ENCODE measurements at places on chromosomes 12 and 14.

GRCh38 chr12:121470751-121471150, 70.8 kb downstream of the RNF34 start:
- no peak for DNase-seq

DNA sequence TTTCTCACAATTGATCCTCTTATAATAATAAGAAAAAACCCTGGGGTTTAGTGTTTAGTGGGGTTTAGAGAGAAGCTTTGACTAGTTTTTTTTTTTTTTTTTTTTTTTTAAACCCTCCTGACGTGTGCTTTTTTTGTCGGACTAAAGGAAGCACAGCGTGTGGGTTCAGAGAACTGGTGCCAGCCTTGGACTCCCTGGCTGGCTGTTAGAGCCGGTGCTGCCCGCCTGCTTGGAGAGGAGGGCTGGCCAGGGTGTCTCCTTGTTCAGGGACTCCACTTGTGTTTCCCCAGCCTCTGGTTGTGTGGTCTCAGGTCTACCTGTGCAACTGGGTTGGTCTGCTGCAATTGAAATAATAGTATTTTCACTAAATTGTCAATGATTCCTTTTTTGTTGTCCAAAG, 54.1 kb upstream of the ASPG start:
- peak; percentile 14 for DNase-seq

GRCh38 chr12:12784116-12784515, 1.3 kb upstream of the APOLD1 start:
- DNase-seq = no peak

- DNase-seq = no peak
Observed at GRCh38 chr12:131946757-131947156, 3.0 kb upstream of the EP400 start.

DNA sequence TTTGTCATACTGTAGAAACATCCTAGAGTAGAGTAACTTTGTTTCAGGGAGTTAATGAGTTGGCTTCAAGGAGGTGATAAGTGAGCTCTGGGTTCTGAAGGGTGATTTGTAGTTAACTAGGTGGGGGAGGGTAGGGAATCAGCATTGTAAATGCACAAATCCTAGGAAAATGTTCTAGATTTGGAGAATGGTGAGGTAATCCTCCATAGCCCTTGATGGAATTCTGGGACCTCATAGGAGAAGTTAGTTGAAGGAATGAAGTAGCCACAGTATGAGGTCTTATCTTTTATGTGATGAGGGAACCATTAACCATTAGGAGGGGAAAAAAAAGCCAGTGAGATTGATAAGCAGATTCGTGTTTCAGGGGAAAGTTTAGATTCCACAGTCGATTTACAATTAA, 8.0 kb downstream of the CNOT2 start:
- DNase-seq = no peak

- DNase-seq = peak; percentile 77
Observed at GRCh38 chr12:19739195-19739776, 300.0 kb downstream of the AEBP2 start.

DNA sequence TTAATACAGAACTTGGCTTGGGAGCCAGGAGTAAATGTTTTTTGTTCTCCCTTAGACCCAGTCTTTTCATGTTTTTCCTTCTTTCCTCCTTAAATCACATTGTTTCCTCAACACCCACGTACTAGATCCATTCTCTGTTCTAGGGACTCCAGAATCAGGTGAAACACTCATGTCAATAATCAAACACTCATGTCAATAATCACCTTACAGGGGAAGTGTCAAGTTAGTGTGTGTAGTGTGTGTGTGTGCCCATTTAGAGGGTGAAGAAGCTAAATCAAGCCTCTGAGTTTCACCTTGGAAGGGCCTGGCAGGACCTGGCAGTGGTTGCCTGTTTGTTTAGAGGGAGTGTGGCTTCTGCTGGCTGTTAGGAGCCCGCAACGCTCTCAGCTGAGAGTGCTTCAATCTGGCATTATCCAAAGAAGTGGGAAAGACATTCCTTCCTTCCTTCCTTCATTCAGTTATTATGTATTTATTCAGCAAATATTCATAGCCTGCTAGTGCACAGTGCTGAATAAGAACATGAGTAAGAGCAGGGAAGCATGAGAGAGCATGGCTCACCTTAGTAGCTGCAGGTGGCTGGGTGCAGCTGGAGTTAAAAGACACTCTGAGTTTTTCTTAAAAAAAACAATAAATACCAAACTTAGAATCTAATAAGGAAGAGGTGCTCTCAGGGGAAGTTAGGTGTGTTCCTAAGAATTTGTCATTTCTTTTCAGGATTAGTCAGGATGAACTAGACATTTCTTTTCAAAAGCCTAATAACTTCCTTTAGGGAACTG, 17.6 kb upstream of the EID3 start:
- DNase-seq = peak; percentile 64

- DNase-seq = no peak
Observed at GRCh38 chr12:120592121-120593049, 11.2 kb upstream of the POP5 start.

DNA sequence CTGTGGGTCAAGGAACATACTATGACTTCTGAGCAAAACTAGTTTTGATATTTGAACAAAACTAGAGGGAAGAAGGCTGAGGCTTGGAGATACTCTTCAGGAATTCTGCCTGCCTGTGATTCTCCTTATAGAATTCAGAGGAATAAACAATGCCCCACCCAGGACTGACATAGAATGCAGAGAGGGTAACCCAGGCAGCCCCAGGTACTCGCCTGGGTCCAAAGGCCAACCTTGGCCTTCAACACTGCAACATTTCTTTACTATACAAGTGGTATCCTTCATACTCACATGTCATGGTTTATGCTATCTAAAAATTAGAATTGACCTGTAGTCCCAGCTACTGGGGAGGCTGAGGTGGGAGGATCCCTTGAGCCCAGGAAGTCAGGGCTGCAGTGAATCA, 217.0 kb upstream of the FOXN3 start:
- DNase-seq = no peak

GRCh38 chr12:103269946-103270345, 225.8 kb downstream of the C12orf42 start:
- DNase-seq = peak; percentile 86

DNA sequence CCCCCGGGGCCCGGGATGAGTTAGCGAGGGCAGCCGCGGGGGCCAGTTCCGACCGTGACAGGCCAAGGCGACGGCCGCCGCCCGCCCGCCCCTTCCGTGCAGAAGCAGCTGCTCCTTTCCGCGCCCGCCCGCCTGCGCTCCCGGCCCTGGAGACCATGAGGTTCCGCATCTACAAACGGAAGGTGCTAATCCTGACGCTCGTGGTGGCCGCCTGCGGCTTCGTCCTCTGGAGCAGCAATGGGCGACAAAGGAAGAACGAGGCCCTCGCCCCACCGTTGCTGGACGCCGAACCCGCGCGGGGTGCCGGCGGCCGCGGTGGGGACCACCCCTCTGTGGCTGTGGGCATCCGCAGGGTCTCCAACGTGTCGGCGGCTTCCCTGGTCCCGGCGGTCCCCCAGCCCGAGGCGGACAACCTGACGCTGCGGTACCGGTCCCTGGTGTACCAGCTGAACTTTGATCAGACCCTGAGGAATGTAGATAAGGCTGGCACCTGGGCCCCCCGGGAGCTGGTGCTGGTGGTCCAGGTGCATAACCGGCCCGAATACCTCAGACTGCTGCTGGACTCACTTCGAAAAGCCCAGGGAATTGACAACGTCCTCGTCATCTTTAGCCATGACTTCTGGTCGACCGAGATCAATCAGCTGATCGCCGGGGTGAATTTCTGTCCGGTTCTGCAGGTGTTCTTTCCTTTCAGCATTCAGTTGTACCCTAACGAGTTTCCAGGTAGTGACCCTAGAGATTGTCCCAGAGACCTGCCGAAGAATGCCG, 699 bp downstream of the MGAT2 start:
- DNase-seq = peak; percentile 63

GRCh38 chr12:42541965-42542364, 47.6 kb downstream of the PRICKLE1 start:
- DNase-seq = no peak

DNA sequence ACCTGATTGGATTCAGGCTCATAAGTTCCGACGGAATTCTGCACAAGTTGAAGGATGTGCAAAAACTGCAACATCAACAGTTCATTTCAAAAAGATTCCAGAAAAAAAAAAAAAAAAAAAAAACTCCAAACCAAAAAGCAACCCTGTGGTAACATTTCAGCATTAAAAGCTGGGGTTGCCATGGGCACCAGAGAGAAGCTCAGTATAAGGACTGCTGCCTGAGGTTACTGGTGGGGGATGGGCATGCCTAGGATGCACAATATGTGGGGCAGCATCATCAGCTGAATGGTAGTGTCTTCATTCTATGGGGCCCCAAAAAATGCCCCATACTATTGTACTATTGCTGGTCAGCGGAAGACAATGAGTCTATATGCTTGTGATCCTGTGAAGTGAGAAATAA, 44.7 kb downstream of the MBIP start:
- no peak for DNase-seq

- DNase-seq = no peak
Observed at GRCh38 chr14:64266239-64266638, 27.9 kb downstream of the ESR2 start.

GRCh38 chr12:6337958-6338433, 3.9 kb downstream of the TNFRSF1A start:
- no peak for DNase-seq

- DNase-seq = no peak
Observed at GRCh38 chr14:33646692-33647260, 304.1 kb downstream of the EGLN3 start.

- no peak for DNase-seq
Observed at GRCh38 chr14:102490456-102490855, 19.1 kb downstream of the ANKRD9 start.

Data from NCI-H510A treated with DMSO at 0.1 percent for 48 hours (cell line).